ENCODE measurements at places on chromosomes 1 and 21.

GRCh38 chr21:33449616-33450015 lies 30.2 kb downstream of the TMEM50B start:
- no peak for DNase-seq

GRCh38 chr1:174556392-174556791 lies 108.6 kb downstream of the GPR52 start:
- DNase-seq: no peak

GRCh38 chr1:88216441-88216840 lies 467.6 kb upstream of the PKN2 start:
- DNase-seq: no peak

- no peak for DNase-seq
Observed at GRCh38 chr1:80767711-80768110, 1033.0 kb upstream of the ADGRL2 start.

DNA sequence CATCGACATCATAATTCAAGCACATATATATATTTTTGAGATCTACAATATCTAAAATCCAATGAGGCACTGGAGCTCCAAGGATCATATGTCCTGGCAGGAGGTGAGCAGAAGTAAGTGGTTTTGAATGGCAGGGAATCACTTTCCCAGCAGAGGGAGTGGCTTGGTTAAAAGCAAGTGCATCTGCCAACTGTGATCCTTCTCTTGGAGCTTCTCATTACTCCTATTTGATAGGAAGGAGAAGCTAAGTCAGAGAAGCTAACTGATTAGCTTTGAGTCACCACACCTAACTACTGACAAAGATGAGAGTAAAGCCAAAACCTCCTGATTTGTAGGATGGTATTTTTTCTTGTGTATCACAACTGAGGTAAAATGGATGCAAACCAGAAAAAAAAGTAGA lies 55.0 kb downstream of the ALG14 start:
- no peak for DNase-seq

- no peak for DNase-seq
Observed at GRCh38 chr1:105544475-105544874, 1512.0 kb upstream of the PRMT6 start.

DNA sequence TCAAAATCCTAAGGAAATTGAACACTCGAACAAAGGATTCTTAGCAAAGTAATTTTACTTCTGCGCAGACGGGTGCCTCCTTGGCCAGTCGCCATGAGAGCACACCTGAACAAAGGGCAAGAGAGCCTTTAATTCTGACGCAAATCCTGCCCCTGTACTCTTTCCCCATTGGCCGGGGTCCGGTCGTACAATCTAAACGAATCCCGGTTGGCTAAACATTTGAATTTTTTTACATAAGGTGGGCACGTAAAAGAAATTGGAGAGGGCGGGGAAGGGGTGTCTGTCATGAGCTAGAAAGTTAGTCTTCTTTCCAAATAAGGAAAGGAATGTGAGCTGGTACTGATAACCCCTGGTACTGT lies 8.2 kb upstream of the IL22RA1 start:
- no peak for DNase-seq

GRCh38 chr21:37704751-37705150 lies 211.5 kb downstream of the KCNJ6 start:
- DNase-seq: no peak

DNA sequence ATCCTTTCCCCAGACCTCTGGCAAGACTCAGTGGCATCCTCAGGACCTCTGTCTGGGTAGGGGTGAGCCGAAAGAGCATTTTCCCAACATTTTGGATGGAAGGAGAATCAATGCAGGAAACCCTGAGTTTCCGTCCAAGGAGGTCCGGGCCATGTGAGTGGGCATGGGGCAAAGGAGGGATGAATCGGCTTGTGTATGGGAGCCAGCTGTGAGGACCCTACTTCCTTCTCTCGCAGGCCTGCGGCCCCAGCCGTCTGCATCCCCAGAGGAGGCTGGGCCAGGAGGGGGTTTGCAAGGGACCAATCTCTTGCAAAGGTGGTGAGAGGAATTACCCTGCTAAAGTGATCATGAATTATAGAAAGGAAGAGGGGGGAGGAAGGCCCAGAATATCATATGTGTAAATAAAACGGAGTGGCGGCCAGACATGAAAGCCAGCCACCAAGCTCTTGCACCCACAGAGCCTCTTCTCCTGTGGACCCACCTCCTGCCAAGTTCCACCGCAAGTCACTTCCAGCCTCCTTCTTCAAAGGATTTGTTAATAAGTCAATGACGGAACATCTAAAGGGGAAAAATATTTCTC lies 48.2 kb upstream of the POU3F1 start:
- no peak for DNase-seq

- no peak for DNase-seq
Observed at GRCh38 chr1:215156232-215156631, 73.7 kb downstream of the KCNK2 start.

- no peak for DNase-seq
Observed at GRCh38 chr1:107548276-107548675, 407.4 kb downstream of the NTNG1 start.

DNA sequence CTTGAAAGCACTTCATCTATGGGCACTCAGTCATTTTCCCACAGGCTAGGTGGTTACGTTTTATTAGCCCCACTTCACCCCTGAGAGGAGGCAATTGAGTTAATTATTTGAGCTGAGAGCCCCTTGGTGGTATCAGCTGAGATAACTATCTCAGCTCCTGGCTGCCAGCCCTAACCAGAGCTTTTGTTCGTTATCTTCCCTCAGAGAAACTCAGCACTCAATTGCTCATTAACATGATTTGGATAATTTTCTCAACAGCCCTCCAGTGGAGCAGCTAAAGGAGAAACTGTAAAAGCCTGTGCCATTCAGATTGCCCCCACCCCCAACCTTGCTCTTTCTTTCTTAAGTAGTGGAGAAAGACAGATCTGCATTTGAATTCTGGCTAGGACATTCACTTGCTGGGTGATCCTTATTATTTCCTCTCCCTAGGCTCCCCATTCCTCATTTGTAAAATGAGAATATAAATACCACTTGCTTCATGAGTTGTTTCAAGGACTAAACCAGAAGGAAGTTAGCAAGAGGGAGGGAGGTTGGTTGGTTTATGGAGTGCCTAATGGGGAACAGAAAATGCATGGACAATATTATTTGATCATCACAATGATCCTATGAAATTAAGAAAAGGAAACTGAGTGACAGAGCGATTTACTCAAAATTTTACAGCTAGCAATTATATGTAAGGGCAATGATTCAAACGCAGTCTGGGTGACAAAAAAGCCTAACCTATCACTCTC lies 218.7 kb upstream of the FGGY start:
- no peak for DNase-seq

- DNase-seq: no peak
Observed at GRCh38 chr1:31428436-31429221, 15.6 kb downstream of the SERINC2 start.
